Endothelial cell of coronary artery (primary cell): ENCODE measurements at places on chromosomes 5 and 9. TPM values are rescaled to one million over a fixed set of nuclear protein-coding genes. Genes with fewer than 3 reads are reported as not detected.

Gene DOK3
- total RNA-seq, result 1.8 and 2.5 TPM in 2 replicates

Gene CCDC192
- not detected in 2 replicates for total RNA-seq

Gene C9
- 0.27 TPM in 1 of 2 replicates, not detected in the other for total RNA-seq

Gene SLC36A2
- not detected in 2 replicates for total RNA-seq

Gene CFAP77
- 0.09 TPM in 1 of 2 replicates, not detected in the other for total RNA-seq

Gene LCN1
- total RNA-seq, result 0.66 TPM in 1 of 2 replicates, not detected in the other

Gene GABRA6
- total RNA-seq, result not detected in 2 replicates

Gene GPRIN1
- total RNA-seq, result 3.1 and 5.7 TPM in 2 replicates

Gene MACROH2A1
- 164 and 196 TPM in 2 replicates for total RNA-seq

Gene PCDHGA8
- total RNA-seq, result 1.3 and 2.4 TPM in 2 replicates

Gene RLN1
- not detected in 2 replicates for total RNA-seq

Gene ZCCHC9
- 12.8 and 16.3 TPM in 2 replicates for total RNA-seq

Gene CDH6
- 0.27 and 10.6 TPM in 2 replicates for total RNA-seq

Gene SOHLH1
- 0.09 TPM in 1 of 2 replicates, not detected in the other for total RNA-seq

Gene SPINK7
- total RNA-seq, result not detected in 2 replicates

Gene WNT8A
- total RNA-seq, result not detected in 2 replicates

Gene PLPP7
- total RNA-seq, result 0.90 and 3.3 TPM in 2 replicates

Gene FIBCD1
- 0.09 and 0.19 TPM in 2 replicates for total RNA-seq

Gene PCDHGA6
- total RNA-seq, result 2.2 and 2.8 TPM in 2 replicates

Gene PTAR1
- 39.6 and 57.8 TPM in 2 replicates for total RNA-seq

Gene FTMT
- not detected in 2 replicates for total RNA-seq

Gene COL15A1
- total RNA-seq, result under 0.01 TPM in 1 of 2 replicates, not detected in the other

Gene PHF24
- not detected in 2 replicates for total RNA-seq

Gene MLLT3
- total RNA-seq, result 9.8 and 19.2 TPM in 2 replicates

Gene PLK2
- 882 and 1,035 TPM in 2 replicates for total RNA-seq
